Stimulated activated CD4-positive, alpha-beta T cell treated with anti-CD3 and anti-CD28 coated beads, TNF-alpha, amount 100 ng/mL, for 48 hours (primary cell): ENCODE measurements at places on chromosomes 16 and 17.

- DNase-seq = no peak
Measured at GRCh38 chr17:39231091-39231561, 5.4 kb upstream of the STAC2 start.

DNA sequence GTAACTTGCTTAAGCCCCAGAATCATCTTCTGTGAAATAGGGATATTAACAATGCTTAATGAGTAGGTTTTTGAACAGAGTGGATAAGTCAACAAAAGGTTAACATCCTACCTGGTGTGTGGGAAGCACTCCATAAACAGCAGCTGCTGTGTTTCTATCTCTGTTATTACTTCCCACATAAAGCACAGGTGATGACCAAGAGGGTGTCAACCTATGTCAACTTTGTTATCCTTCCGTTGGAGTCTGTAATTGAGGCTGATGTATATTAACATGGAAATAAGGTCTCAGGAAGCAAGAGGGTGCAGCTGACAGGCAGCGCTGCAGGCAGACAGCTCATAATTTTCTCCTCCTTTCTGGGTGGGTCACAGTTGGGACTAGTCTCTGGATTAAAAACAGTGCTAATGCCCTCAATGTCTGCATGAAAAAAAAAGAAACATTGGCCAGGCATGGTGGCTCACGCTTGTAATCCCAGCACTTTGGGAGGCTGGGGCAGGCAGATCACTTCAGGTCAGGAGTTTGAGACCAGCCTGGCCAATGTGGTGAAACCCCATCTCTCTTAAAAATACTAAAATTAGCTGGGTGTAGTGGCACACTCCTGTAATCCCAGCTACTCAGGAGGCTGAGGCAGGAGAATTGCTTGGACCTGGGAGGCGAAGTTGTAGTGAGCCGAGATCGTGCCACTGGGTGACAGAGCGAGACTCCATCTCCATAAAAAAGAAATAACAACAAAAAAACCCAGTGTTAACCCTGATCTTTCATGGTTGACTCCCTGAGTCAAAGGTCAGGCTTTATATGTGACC lies 269.6 kb downstream of the SNX29 start:
- DNase-seq = no peak

GRCh38 chr17:55677446-55677845 lies 45.2 kb downstream of the TMEM100 start:
- DNase-seq = no peak

GRCh38 chr16:8729779-8730334 lies 55.4 kb downstream of the ABAT start:
- DNase-seq = no peak

DNA sequence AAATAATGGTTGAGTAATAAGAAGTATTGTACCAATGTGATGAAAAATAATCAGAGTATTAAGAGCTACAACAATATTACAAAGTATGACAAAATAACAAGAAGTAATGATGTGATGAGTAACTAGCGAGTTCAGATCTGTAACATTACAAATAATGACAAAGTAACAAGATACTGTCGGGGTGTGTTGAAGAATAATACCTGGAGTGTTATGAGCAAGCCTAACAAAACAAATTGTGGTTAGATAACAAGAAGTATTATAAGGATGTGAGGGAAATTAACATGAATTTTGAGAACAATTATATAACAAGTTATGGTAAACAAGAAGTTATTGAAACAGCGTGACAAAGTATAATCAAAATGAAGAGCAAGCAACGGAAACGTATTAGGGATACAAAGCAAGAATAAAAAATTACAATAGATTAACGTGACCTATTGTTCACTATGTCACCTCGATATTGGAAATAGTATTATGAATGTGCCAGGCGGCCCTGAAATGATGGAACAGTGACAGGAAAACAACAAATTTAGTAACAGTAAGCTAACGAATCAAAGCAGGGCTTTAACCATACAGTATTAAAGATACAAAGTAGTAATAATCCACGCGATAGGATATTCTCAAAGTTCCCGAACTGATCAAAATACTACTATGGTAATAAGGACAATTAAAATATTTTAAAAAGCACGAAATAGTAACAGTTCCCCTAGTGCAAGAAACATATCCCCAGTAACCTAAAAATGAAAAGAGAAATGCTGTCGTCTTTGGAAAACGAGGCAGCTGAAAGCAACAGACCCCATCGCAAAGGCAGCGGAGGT lies 1.6 kb downstream of the TBX4 start:
- no peak for DNase-seq

DNA sequence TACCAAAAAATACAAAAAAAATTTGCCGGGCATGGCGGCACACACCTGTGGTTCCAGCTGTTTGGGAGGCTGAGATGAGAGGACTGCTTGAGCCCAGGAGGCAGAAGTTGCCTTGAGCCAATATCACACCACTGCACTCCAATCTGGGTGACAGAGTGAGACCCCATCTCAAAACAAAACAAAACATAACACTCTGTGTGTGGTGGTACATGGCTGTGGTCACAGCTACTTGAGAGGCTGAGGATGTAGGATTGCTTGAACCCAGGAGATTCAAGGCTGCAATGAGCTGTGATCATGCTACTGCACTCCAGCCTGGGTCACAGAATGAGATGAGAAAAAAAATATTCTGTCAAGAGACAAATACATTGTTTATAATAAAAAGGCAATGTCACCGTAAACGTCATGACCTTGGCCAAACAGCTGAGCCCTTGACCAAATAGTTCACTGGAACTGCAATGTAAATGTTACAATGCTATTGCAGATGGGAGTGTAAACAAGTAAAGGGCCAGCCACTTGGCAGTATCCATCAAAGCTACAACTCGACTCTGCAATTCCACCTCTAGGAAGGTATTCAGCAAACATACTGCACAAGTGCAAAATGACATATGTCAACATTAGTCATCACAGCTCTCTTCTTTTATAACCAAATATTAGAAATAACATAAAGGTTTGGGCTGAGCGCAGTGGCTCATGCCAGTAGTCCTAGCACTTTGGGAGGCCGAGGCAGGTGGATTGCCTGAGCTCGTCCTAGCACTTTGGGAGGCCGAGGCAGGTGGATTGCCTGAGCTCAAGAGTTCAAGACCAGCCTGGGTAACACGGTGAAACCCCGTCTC lies 16.9 kb downstream of the EARS2 start:
- no peak for DNase-seq

DNA sequence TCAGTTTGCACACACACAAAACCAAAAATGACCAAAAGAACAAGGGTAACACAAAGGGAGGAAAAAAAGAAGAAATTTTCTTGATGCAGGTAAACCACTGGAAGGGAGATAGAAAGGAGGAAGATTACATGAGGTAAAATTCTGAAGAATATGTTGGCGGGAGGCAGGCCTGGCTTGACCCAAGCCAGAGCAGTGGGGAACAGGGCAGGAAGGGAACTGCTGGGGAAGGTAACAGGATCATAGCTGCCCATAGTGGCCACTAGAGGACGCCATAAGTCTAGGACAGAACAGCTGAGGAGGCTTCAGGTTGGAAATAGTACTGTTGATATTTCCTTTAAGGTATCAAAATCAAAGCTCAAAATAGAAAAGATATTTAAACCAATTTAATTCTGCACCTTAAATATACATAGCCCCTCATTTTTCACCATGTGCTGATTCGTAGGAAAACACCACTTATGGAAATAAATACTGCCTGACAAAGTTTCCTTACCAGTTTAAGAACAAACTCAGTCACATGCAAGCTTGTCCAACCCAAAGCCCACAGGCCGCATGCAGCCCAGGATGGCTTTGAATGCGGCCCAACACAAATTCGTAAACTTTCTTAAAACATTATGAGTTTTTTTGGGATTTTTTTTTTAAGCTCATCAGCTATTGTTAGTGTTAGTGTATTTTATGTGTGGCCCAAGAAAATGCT lies 15.5 kb downstream of the VPS35 start:
- peak; percentile 19 for DNase-seq

- DNase-seq = no peak
Measured at GRCh38 chr17:36665417-36665816, 64.0 kb downstream of the MRM1 start.

DNA sequence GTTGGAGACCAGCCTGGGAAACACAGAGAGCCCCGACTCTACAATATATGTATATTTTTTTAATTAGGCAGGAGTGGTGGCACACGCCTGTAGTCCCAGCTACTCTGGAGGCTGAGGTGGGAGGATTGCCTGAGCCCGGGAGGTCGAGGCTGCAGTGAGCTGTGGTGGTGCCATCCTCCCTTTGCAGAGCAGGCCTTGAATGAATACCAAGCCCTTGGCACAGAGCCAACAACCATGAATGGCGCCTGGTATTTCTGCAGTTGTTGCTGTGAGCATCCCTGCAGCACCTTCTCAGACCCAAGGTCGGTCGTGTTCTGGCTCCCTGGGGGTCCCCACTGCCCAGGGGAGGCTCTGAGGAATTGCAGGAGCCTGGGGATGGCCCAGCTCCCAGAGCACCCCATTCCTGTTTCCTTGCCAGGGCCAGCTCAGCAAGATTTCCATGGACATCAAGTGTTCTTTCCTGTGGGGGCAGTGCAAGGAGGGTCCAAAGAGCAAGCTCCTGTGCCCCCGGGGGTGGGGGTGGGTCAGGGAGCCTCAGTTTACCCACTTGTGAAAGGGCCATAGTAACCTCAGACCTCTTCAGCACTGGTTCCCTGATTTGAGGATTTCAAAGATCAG lies 25.6 kb upstream of the RMI2 start:
- no peak for DNase-seq

- DNase-seq = no peak
Measured at GRCh38 chr16:73171901-73172240, 123.9 kb upstream of the ZFHX3 start.

GRCh38 chr17:29043539-29044145 lies 701 bp downstream of the PIPOX start:
- no peak for DNase-seq

DNA sequence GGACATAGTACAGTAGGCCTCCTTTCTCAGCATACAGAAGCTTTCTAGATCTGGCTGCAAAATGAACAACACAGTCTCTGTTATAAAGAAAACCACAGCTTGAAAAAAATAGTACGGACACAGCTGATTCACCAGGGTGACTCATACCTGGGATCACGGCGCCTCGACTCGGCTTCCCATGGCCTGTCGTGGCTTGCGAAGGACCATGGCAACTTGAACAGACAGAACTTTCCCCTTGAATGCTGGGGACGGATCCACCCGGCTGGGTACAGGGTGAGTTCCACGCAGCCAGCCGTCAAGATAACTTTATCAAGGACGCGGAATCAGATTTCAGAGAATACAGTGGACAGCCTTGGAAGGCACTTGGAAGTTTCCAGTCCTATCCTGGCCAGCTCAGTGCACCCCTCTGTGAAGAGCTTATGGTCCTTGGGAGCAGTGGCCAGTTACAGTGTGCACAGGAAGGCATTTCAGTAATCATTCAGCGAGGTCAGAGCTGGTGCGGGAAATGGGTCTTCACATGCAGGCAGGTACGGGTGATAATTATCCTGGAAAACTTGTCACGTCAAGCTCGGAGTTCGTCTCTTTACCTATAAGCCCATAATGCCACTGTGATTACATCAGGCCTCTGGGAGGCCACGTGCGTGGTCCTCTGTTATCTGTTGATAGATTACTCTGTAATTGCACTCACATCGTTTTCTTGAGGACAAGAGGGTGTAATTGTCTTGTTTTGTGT lies 57.9 kb upstream of the MAF start:
- no peak for DNase-seq

DNA sequence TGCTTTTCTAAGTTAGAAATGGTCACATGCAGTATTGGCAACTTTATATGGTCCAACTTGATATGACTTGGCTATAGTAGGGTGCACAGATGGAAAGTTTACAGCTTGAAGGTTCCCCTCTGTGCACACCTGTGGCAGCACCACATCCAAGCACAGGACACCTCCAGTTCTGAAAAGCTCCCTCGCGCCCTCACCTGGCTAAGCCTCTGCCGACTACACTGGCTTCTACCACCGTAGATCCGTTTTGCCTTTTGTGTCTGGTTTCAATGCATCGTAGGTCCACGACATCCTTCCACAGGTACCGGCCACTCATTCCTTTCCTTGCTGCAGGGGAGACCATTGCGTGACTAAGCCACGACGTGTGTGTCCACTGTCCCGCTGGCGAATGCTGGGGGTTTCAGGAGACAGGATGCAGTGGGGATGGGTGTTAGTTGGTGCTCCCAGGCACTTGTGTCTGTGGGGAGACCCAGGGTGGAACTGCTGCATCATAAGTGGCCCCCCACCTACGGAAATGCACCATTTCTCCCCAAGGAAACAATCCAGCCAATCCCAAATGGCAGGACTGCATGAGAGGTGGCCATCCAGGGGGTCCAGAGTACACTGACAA lies 4.9 kb upstream of the RASD1 start:
- DNase-seq = no peak

GRCh38 chr16:832652-833336 lies 32.3 kb upstream of the GNG13 start:
- no peak for DNase-seq

DNA sequence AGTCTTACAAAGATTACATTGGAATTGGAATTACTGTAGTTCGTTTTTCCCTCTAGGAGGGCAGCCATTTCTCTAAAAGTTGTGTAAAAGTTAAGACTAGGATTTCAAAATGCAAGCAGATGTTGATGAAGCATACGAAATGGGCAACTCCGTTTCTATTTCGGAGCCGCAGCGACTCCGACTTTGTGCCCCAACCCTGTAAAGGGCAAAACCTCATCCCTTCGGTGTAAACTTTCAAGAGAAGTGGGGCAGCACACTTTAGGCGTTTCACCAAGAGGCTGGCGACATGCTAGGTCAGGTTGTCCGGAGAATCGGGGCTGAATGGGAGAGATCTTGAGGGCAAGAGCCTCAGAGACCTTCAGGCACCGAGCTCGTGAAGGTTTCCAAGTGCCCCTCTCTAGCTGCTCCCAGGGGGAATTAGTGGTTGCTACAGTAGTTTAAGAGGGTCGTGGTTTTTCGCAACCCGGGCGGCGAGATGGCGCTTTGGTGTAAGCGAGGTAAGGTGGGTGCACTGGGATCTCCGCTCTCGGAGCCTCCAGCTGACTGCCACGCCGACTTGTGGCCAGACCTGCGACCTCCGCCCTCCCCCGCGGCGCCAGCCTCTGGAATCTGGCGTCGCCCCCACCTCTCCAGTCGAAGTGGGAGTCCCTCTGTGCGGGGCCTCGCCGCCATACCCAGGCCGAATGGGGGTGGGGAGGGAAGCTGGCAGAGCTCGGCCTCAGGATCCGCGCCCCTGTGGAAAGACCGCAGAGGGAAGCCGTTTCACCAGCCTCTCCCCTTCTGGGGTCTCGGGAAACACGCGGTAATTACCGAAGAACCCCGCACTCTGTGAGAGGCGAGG lies 1.0 kb upstream of the HEXIM2 start:
- DNase-seq = peak; percentile 21

GRCh38 chr17:67403065-67403464 lies 26.0 kb downstream of the PITPNC1 start:
- no peak for DNase-seq
